Hematopoietic multipotent progenitor cell treated with erythropoietin and hydrocortisone succinate and interleukin-3 and kit ligand, for 4 days (in vitro differentiated cells): ENCODE measurements at places on chromosomes 4 and X.

DNA sequence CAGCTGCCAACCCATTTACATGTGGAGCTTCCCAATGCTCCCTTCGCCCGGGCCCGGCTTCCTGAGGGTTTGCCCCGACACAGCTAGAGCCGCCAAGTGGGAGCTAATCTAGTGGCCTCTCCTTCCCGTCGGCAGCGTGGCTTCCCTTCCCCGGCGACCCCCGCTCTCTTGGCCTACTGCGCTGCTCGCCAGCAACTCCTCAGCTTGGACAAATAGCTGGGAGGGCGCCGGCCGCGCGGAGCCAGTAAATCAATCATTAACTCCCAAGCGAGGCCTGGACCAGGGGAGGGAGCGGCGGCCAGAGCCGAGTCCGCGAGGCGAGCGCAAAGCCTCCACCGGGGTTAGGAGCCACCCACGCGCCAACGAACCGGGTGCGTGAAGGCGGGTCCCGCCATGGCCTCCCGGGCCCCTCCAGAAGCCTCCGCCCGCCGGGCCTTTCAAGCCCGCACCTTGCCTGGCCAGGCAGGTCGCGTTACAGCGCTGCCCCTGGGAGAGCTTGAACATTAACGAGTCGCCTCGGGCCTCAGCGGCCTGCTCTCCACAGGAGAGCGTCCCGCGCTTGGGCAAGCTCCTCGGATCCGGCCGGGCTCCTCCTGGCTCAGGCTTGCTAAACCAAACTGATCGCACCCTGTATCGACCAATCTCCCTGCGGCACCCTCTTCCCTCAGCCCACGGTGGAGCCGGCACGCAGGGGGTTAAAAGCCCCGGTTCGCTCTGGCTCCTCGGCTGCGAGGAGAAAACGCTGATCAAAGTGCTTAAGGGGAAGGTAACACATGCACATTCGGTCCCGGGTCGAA lies 10.6 kb upstream of the BCOR start:
- DNase-seq: peak; percentile 45

DNA sequence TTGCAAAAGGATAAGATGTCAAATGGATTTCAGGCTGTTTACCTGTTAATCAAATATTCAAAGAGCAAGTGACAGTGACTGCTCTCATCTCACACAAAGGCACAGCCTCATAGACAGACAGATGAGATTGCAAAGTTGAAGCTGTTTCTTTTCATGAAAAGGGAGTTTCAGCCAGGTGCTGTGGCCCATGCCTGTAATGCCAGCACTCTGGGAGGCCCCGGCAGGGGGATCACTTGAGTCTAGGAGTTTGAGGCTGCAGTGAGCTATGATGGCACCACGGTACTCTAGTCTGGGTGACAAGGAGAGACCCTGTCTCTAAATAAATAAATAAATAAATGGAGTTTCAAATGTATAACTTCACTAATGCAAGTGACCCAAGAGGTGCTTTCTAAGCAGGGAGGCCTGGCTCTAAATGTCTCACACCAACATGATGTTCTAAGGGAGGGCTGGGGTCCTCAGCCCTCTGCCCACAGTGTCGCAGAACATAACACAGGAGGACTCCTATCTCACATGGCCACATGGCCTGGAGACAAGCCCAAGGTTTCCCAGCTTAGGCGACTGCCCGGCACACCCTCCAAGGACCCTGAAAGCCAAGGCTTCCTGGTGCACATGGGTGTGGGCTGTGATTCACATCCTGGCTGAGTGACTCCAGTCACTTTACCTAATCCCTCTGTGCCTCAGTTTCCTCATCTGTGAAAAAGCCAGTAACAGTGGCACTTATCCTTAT lies 26.8 kb downstream of the PPP2R2C start:
- DNase-seq: no peak

- peak; percentile 77 for DNase-seq
These were observed at the start of gene SETD7 for GRCh38 chr4:139556071-139556723. SETD7 (minus strand) TSS chr4:139556219; CDS start chr4:139556137, 82 bp downstream.

- DNase-seq: no peak
These were observed 81.6 kb upstream of the ADRA2C start for GRCh38 chr4:3684546-3684945.

- DNase-seq: no peak
These were observed 127.8 kb downstream of the KCTD8 start for GRCh38 chr4:44320833-44321232.

GRCh38 chr4:44438687-44439086 lies 9.9 kb downstream of the KCTD8 start:
- DNase-seq: no peak

DNA sequence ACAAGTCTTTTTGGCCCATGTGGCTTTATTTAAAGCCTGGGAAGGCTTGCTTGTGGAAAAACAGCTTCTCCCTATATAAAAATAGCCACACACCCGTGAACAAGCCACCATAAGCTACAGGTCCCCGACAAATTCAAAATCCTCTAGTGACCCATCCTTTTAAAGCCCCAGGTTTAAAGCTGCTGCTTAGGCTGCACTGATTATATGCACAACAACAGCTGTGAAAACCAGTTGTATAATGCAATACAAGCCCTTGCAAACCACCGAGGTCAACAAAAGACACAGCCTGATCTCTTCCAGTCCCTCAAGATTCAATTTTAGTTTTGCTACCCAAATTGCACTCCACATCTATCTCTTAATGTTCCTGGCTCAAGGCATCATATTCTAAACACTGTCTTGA lies 186.0 kb upstream of the WDFY3 start:
- DNase-seq: no peak

- no peak for DNase-seq
These were observed 1989.8 kb upstream of the PCDH10 start for GRCh38 chr4:131159261-131159660.

GRCh38 chr4:183860731-183861130 lies 44.4 kb upstream of the STOX2 start:
- DNase-seq: no peak

GRCh38 chr4:37872310-37872988 lies 18.4 kb upstream of the TBC1D1 start:
- DNase-seq: no peak

GRCh38 chrX:75038925-75039324 lies 113.7 kb upstream of the NEXMIF start:
- DNase-seq: peak; percentile 42
